ENCODE measurements at places on chromosomes 11 and 22.

GRCh38 chr11:69193151-69193550 lies 37.4 kb downstream of the SMIM38 start:
- no peak for DNase-seq

- DNase-seq, result no peak
Measured at GRCh38 chr11:96357794-96358193, 14.8 kb upstream of the MAML2 start.

- no peak for DNase-seq
Measured at GRCh38 chr22:17098379-17098819, 13.6 kb downstream of the IL17RA start.

DNA sequence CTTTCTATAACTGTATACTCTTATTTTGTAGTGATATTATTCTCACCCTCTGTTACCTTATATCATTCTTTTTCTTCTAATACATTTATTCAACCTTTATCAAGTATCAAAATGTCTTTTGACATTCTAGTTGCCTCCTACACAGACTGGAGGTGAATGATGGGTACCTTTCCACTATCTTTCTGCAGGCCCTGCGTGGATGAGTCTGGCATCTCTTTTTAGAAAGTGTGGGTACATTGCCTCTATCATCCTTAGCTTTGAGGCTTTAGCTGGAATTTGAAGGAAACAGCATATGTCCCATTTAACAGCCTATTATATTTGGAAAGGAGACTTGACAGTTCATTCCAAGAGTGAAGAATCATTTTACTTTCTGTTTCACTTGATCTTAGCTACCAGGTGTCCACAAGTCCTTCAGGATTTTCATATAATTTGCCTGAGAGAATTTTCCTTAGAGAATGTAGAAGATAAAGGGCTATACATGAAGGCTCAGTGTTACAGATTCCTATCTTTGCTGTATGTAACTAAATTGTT lies 192.0 kb downstream of the CWF19L2 start:
- DNase-seq, result no peak

GRCh38 chr11:80593648-80594374 lies 1153.0 kb upstream of the TENM4 start:
- no peak for DNase-seq

DNA sequence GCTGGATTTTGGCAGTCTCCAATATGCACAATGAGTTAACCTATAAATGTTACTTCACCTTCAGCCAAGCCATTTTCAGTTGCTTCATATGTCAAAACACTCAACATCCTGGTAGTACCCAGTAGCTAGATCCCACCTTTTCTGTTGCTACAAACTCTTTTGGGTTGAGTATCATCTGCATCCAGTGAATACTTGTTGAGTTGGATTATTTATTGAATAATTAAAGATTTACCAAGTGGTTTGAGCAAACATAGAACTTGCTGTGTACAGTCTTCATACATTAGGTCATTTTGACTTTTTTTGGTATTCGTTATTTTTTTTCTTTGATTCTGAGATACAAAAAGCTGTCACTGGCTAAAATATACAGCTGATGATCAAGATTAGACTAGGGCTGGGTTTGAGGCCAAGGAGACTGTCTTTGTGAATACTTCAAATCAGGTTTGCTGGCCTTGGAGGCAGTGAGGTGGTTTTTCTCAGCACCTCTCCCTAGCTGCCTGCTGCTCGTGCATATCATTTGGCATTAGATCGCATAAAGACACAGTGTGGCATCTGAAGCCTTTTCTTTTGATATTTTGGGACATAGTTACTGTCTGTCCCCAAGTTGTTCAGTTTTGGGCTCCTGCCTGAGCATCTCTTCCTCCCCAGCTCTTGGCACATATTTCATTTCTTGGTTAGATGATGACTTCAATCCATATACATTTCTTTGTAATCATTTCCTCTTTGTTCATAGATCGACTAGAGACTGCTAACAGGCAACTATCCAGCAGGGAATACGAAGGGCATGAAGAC lies 62.8 kb downstream of the AMOTL1 start:
- DNase-seq, result no peak

GRCh38 chr11:113160808-113161124 lies 153.6 kb upstream of the TTC12 start:
- DNase-seq, result no peak

GRCh38 chr22:26068571-26068970 lies 100.7 kb upstream of the SEZ6L start:
- no peak for DNase-seq

DNA sequence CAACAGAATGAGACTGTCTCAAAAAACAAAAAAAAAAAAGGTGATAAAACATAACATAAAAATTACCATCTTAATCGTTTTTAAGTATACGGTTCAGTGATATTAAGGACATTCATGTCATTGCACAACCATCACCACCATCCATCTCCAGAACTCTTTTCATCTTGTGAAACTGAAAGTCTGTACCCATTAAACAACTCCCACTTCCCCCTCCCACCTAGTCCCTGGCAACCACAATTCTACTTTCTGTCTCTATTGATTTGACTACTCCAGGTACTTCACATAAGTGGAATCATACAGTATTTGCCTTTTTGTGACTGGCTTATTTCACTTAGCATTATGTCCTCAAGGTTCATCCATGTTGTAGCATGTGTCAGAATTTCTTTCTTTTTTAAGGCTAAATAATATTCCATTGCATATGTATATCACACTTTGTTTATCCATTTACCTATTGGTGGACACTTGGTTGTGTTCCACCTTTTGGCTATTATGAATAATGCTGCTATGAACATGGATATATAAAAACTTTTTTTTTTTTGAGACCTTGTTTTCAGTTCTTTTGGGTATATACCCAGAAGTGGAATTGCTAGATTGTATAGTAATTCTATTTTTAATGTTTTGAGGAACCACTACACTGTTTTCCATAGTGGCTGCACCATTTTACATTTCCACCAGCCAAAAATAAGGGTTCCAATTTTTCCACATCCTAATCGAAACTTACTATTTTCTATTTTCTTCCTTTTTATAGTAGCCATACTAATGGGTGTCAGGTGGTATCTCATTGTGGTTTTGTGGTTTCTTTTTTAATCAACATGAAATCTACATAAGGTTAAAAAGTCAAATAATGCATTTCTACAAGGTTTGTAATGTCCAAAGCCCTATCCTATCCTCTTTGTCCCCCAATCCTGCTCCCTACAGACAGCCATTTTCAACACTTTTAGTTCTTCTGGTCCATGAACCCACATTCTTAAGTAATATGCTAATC lies 23.4 kb upstream of the PIK3C2A start:
- no peak for DNase-seq

- no peak for DNase-seq
Measured at GRCh38 chr22:30459181-30460052, 12.4 kb downstream of the SEC14L3 start.

DNA sequence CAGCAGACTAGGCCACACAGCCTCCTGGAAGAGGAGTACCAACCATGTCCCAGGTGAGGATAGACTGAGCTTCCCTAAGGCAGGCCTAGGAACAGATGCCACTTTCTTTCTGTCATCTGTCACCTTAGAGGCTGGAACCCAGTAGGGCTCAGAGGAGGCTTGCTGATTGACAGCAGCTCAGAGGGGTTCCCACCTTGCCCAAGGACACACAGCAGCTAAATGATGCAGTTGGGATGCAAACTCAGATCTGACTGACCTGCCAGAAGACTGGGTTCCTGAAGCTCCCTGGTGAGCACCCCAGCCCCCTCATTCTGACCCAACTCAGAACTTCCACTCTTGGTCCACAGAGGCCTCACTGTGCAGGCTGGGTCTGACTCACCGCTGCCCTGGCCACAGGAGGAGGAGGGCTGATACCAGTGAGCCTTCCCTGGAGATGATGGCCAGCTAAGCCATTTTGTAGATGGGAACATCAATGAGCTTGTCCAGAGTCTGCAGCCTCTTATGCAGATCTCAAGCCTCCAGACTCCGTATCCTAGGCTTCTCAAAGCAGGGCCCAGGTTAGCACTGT lies 14.0 kb downstream of the CAPN5 start:
- peak; percentile 25 for DNase-seq

DNA sequence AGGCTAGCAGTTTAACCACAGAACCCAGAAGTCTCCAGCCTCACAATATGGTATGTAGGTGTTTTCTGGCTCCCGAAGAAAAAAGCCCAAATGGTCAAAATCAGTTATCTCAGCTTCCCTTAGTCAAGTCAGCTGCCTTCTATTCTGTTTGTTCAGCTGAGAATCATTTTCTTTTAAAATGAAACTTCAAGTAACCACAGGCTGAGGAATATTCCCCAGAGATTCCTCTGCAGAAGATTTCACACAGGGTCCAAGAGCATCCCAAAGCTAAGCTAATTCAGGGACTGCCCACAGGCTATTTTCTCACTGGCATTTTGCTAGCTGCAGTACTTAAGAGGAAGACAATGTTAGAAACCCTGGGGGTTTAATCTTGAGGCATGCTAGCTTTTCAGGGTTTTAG lies 977.0 kb upstream of the CHORDC1 start:
- no peak for DNase-seq

DNA sequence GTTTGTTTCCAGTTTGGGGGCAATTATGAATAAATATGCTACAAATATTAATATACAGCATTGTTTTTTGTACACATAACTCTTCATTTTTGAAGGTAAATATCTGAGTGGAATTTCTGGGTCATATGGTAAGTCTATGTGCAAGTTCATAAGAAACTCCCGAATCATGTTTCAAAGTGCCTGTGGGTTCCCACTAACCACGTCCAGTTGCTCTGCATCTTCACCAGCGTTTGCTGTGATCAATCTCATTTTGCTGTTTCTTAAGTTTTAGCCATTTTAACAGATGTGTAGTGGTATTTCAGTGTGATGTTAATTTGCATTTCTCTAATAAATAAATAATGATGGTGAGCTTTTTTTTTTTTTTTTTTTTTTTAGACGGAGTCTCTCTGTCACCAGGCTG lies 14.2 kb upstream of the CSRP3 start:
- DNase-seq, result no peak

- no peak for DNase-seq
Measured at GRCh38 chr22:37044634-37045625, 6.6 kb upstream of the KCTD17 start.
